Kidney epithelial cell (primary cell): ENCODE measurements at places on chromosomes 13 and 19. TPM values are rescaled to one million over a fixed set of nuclear protein-coding genes. Genes with fewer than 3 reads are reported as not detected.

SIGLEC8 gene
- not detected in 2 replicates for total RNA-seq

GPR12 gene
- not detected in 2 replicates for total RNA-seq

- peak; percentile 60 for DNase-seq
Observed at GRCh38 chr13:87999240-87999700, 328.1 kb downstream of the SLITRK5 start.

DNA sequence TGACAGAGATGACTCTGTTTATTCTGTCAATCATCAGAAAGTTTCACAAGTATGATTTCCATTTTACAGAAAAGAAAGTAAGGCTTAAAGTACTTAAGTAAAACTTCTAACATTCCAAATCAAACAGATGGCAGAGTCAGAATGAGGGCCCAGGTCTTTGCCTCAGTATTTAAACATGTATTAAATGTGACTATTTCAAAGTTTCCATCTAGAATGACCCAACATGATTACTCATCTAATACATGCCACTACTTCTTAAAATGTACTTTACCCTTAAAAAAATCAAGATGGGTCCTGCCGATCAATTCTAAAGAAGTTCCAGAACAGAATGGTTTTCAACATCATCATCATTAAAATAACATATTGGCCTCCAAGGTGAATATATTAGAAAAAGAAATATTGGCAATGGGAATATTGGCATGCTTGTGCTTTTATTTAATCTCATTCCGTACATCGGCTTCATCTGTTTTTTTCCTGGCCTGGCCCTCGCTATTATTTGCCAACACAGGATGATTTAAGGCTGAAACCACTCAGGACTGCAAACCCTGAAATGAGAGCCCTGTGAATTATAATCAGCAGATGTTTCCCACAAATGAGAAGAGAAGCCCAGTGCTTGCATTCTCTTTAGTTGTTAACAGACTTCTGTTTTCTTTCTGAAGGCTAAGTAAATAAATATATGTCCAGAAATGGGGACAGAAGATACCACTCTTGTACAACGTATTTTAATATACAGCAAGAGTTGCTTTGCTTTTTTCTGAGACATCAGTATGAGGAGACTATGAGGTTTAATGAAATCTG is 340.0 kb downstream of the DNAJC15 start:
- DNase-seq: no peak

DNA sequence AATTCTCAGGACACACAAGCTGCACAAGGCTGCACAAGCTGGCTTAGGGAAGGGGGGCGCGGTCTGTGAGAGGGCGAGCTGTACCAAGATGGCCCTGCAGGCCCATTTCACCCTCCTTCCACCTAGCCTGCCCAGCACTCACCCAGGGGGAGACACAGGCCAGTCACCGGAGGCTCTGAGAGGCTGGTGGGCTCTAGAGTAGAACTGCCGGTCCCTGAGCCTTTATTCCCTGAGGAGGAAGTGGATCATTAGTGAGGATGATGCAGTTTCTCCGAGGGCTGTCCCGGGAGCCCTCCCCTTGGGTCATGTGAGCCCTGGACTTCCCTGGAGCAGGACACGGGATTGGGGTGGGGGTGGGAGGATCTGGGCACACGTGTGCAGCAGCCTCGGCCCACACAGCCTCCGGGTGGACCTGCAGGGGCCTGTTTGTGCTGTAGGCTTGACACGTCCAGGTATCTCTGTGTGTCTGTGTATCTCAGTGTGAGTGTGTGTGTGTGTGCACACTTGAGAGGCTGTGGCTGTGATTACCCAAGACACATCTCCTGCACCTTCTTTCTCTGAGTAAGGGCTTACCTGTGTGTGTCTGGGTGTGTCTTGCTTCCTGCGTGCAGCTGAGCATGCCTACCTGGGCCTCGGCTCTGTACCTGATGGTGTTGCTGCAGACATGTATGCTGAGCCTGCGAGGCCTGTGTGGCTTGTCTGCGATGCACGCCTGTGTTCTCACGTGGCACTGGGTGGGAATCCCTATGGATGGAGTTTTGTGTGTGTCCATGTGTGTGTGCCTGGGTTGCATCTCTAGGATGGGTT is at the start of gene ACP5:
ACP5 (minus strand) TSS at position 195 of the 807 bp plus-strand sequence. CDS start 328 bp downstream, outside the sequence.
- no peak for DNase-seq

FFAR1 gene
- 0.04 TPM in 1 of 2 replicates, not detected in the other for total RNA-seq

GRCh38 chr19:33797802-33798671 is 1.4 kb downstream of the KCTD15 start:
- no peak for DNase-seq

GRCh38 chr19:31560086-31561060 is 211.1 kb upstream of the TSHZ3 start:
- no peak for DNase-seq

DNA sequence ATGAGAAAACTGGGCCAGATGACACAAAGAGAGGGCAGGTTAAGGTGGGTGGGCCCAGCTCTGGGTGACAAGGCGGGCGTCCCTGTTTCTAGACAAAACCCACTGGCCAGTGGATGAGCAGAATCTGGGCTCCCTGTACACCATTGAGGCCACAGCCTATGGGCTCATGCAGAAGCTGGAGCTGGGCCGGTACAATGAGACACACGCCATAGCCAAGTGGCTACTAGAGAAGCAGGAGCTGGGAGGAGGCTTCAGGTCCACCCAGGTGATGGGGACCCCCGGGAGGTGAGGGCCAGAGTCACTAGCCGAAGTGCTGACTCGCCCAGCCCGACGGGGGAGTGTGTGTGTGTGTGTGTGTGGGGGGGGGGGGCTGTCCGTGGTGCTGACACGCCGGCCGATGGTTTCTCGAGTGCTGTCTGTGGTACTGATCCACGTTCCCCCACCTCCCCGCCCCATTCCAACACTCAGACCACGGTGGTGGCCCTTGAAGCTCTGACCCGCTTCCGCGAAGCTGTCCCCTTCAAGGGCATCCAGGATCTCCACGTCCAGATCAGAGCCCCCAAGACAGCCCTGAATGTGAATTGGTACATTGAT is 24.3 kb upstream of the SHFL start:
- DNase-seq: no peak

DNA sequence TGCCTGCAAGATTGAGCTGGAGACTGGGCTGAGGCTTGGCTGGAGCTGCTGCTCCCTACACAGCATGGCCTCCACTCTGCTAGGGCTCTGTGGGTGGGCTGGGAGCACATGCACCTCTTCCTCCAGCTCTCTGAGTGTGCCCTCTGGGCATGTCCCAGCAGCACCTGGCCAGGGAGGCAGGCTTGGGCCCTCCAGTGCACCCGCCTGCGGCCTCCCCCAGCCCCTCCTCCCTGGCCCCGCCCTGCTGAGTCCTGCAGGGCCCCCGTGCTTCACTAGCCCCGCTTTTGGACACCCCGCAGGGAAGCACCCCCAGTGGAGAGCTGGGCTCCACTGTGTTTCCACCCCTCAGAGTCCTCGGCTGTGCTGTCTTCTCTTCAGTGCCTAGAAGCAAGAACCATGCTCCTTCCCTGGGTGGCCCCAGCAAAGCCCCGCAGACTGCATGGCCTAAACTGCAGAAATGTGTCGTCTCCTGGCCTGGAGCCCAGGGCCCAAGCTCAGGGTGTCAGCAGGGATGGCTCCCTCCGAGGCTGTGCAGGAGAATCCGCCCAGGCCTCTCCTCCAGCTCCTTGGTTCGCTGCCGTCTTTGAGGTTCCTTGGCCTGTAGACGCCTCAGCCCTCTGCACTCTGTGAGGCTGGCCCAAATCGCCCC is 5.0 kb upstream of the TEX29 start:
- no peak for DNase-seq

- no peak for DNase-seq
Observed at GRCh38 chr13:32407854-32408253, 20.1 kb downstream of the N4BP2L1 start.

GFY gene
- not detected in 2 replicates for total RNA-seq

GRCh38 chr13:44323754-44324153 is 49.9 kb upstream of the SERP2 start:
- no peak for DNase-seq

GRCh38 chr19:15419413-15420025 is 731 bp upstream of the AKAP8L start:
- DNase-seq: no peak

- DNase-seq: no peak
Observed at GRCh38 chr19:53962887-53963431, at the start of gene CACNG8. Gene CACNG8, plus strand, starts transcription at chr19:53962937.
